NCI-H1930 (cell line): ENCODE measurements at places on chromosomes 12 and 14.

DNA sequence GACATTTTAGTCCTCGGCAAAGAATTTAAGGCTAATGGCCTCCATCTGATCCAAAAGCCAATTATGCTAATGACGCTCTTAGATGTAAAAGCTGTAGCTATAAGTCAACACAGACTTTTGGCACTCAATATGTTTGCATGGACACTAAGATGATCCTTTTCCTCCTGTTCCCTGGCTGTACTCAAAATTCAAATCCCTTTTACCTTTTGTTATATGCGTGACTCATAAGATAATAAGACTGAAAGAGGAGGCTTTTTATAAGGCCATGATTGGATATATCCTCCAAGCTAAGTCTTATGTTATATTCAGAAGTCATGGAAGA, 89.8 kb downstream of the PDZRN4 start:
- peak; percentile 64 for DNase-seq

GRCh38 chr14:20356422-20356821, 13.0 kb downstream of the PARP2 start:
- no peak for DNase-seq

GRCh38 chr12:65403188-65403587, 124.7 kb downstream of the MSRB3 start:
- no peak for DNase-seq

GRCh38 chr12:117845271-117845904, 123.4 kb downstream of the KSR2 start:
- DNase-seq = no peak

- no peak for DNase-seq
These were observed 146.5 kb downstream of the SAMD4A start for GRCh38 chr14:54713379-54713778.

GRCh38 chr12:68771223-68771925, 25.4 kb downstream of the SLC35E3 start:
- no peak for DNase-seq

DNA sequence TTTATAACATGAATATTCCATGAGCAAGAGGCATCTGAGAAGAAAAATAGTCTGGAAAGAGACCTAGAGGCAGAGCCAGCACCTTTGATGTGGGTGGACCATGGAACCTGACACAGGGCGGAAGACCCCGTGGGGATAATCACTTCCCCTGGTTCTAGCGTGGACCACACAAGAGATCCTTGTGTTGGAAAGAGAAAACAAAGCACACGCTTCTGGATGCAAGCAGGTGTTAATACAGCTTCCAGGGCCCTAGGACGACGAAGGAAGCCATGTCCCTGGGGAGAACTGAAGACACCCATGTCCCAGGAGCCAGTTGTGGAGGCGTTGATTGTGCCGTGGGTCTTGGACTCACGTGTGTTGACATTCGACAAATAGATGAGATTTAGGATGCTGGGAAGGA, 102.9 kb downstream of the ADGRD1 start:
- no peak for DNase-seq

DNA sequence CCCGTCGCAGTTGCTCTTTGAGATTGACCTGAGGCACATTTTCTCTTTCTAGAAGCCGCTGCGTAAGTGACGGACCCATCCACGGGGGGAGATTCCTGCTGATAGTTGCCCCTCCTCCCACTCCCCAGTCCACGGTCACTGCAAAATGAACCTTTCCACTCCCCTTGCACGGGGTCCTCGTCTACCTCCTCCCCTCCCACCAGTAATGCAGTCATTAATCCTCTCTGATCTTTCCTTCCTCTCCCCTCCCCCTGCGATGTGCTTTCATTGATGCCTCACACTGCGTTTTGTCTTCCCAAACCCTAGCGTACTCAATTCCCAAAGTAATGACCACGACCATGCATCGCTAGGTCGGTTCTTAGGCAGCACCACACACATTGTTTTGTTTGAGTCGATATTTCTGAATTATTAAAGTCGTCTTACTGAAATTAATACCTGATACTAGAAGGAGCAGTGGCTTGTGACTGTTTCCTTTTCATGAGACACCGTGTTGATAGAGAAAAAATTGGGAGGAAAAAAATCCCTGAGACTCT, 857 bp downstream of the ETNK1 start:
- no peak for DNase-seq
